Epithelial cell of proximal tubule (primary cell): ENCODE measurements at places on chromosomes 2 and 18. TPM values are rescaled to one million over a fixed set of nuclear protein-coding genes. Genes with fewer than 3 reads are reported as not detected.

DNA sequence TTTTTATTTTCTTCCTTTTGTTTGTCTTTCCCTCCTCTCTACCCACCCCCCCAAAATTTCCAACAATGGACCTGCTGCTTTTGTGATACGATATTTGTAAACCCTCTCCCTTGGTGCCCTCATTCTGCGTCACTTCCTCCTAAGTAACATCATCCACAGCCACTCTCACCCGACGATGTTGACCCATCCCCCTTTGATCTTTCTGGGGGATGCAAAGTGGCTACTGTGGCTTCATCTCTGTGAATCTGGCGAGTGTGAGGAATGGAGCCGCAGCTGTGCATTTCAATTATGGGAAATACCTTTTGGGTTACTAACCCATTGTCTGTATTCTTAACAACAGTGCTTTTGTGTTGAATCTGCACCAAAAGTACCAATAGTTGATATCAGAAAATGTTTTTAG lies 19.4 kb downstream of the ANTXR1 start:
- DNase-seq: no peak

- peak; percentile 97 for DNase-seq
Observed at GRCh38 chr2:119491776-119492525, 32.3 kb downstream of the SCTR start.

- DNase-seq: no peak
Observed at GRCh38 chr18:46275370-46275769, 171.2 kb downstream of the HAUS1 start.

DNA sequence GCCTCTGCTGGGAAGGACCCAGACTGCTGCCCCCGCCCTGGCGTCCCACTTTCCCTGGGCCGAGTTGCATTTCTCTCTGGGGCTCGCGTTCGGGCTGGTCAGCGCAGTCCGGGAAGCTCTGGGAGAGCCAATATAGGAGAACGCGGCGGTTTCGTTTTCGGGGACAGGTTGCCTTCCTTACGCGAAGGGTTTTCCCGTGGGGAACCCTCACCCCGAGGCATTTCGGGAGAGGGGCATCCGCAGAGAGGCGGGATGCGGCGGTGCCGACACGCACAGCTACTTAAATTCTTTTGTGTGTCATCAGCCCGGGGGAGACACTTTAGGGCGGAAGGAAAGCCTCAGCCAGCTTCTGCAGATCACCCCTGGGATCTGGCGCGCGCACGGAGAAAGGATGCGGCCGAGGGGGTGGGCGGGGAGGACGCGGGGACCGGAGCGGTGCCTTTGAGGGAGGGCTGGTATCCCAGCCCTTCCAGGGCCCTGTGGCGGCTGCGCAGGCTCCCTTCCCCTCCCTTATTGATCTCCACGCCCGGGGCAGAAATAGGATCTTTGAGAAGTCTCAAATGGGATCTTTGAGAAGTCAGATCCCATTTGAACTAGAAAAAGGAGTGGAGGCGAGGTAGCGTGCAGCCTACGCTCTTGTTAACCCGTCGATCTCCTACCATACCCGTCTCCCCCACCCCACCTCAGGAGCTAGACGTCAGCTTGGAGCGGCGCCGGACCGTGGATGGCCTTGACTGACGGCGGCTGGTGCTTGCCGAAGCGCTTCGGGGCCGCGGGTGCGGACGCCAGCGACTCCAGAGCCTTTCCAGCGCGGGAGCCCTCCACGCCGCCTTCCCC lies 1.2 kb downstream of the GATA6 start:
- no peak for DNase-seq

- DNase-seq: no peak
Observed at GRCh38 chr2:108968619-108969018, 20.4 kb downstream of the EDAR start.

GRCh38 chr2:44833171-44834069 lies 108.1 kb upstream of the SIX3 start:
- peak; percentile 92 for DNase-seq

DNA sequence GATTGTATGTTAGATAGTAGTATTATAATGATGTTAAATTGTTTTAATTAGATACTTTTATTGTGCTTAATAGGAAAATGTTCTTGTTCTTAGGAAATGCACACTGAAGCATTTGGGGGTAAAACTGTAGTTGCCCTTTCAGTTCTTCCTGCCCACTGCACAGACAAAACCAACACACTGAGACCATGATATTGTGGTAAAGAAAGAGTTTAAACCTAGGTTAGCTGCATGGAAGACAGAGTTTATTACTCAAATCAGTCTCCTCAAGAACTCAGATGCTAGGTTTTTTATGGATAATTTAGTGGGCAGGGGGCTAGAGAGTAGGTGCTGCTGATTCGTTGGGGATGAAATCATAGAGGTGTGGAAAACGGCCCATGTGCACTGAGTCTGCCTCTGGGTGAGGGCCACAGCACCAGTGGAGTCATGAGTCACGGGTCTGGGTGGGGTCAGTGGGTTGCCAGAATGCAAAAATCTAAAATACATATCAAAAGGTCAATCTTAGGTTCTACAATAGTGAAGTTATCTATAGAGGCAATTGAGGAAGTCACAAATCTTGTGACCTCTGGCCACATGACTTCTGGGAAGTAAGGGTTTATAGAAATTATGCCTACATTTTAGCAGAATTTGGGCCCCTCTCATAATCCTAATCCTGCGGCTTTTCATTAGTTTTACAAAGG lies 283.4 kb upstream of the FBXO11 start:
- no peak for DNase-seq

DNA sequence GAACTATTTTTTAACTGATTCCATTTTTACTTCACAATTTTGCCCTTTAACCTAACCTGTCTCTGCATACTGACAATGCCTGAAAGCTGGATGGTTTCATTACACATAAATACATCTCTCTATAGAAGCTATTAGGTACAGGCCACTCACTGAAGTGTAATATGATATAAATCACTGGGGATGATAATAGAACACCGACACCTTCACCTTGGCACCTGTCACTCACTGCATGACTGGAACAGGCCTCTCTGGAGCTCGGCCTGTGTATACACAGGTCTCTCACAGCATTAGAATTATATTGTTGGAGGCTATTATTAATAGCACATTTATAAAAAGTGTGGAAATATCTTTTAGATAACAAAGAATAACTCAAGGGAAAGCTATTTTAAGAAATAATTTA lies 138.2 kb downstream of the TMEM131 start:
- no peak for DNase-seq

DNA sequence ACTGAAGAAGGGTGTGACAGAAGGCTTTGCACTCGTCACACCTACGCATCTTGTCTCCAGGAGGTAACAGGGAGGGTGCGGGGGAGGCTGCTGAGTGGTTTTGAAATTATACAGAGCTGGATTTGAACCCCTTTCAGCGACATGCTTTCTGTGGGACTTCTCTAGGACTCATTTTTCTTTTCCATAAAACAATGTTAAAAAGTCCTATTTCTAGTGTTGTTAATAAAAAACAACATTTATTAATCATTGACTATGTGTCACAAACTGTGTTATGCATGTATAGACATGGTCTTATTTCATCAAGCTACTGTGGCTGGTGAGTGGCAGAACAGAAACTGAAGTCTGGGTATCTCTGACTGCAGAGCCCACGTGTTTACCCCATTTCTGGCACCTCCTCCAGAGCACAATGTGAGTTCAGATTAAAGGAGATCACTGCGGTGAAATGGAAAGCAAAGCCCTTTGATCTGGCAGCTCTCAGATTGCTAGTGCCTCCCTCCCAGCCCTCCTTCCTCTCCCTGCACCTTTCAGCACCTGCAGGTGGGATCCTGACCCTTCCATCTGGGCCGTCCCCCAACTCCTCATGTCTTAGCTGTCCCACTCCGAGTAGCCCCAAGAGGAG lies 315.5 kb upstream of the MYT1L start:
- DNase-seq: no peak

- no peak for DNase-seq
Observed at GRCh38 chr2:54149638-54150441, 34.4 kb downstream of the ACYP2 start.

Gene NAB1
- 10.0 and 19.5 TPM in 2 replicates for total RNA-seq

Gene SF3B1
- 125 and 135 TPM in 2 replicates for total RNA-seq

Gene COL4A3
- under 0.01 and 1.1 TPM in 2 replicates for total RNA-seq

Gene B3GNT2
- 20.8 and 22.6 TPM in 2 replicates for total RNA-seq

Gene RELCH
- 16.7 and 23.7 TPM in 2 replicates for total RNA-seq
